ENCODE measurements at places on chromosomes 2 and 18.

- DNase-seq, result no peak
Measured at GRCh38 chr2:159043710-159044109, 75.3 kb downstream of the TANC1 start.

- no peak for DNase-seq
Measured at GRCh38 chr2:157231476-157231875, 26.0 kb upstream of the GALNT5 start.

GRCh38 chr18:40607542-40608148 lies 1347.4 kb upstream of the PIK3C3 start:
- no peak for DNase-seq

DNA sequence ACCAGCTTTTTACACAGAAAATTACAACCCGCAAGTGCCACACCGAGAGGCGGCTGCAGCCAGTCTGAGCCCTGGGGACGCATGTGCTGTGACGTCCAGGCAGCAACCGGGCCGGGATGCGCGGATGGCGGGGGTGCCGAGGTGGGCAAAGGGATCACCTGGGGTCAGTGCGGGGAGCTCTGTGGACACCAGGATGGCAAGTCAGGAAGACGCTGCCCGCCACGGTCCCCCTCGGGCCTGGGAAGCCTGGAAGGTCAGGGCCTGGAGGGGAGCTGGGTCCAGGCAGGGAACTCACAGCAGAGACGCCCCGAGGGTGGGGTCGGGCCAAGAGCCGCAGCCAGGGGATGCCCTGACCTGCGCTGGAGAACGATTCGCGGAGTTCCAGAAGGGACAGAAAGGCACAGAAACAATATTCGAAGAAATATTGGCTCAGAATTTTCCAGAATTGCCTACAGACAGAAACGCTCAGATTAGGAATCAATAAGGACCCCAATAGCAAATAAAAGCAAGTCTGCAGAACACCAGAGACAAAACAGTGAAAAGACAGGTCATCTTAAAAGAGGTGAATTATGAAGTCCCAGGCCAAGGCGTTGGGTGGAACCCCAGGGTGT lies 11.7 kb upstream of the KIF1A start:
- no peak for DNase-seq

DNA sequence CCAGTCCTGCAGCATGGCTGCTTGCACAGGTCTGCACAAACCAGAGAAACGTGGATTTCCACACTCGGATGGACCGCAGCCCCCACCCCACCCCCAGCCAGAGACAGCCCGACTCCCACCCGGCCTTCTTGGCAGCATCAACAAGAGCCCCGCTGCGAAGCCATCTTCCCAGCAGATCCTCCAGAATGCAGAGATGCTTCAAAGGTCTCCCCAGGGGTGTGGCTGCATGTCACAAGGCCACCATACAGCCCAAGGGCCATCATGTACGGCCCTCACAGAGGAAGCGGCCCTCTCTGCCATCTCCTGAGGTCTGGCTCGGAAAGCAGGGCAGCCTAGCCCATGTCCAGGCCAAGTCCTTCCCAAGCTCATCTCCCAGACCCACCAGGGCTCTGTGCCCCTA lies 11.5 kb downstream of the DNMT3A start:
- DNase-seq, result no peak

Measured in activated CD4-positive, alpha-beta T cell treated with anti-CD3 and anti-CD28 coated beads for 24 hours (primary cell).